Fibroblast of the aortic adventitia (primary cell): ENCODE measurements at places on chromosomes 1 and 21. TPM values are rescaled to one million over a fixed set of nuclear protein-coding genes. Genes with fewer than 3 reads are reported as not detected.

PPP1R12B gene
- total RNA-seq: 26.8 and 47.1 TPM in 2 replicates

MMEL1 gene
- total RNA-seq: not detected in 2 replicates

DLGAP3 gene
- not detected in 2 replicates for total RNA-seq

CLCA4 gene
- total RNA-seq: not detected in 2 replicates

AMY2B gene
- total RNA-seq: 10.1 and 17.1 TPM in 2 replicates

SH2D1B gene
- under 0.01 TPM in 1 of 2 replicates, not detected in the other for total RNA-seq
